Breast epithelium (tissue), 4 donors: ENCODE measurements at places on chromosomes 11 and 22.

GRCh38 chr11:133559382-133559781, 27.1 kb upstream of the OPCML start:
- H3K27me3 ChIP-seq: no peaks in the 10 kb centered on the region
- DNase-seq: no peak
- no peak overlapping the region for H3K4me3 ChIP-seq
- H3K36me3 ChIP-seq: no peaks in the 10 kb centered on the region

- peak overlapping the region; percentile 61 for H3K4me3 ChIP-seq
- H3K27ac ChIP-seq: peak overlapping the region; percentile 52
- no peaks in the 10 kb centered on the region for H3K36me3 ChIP-seq
- peaks cover 12% of the 10 kb centered on the region for H3K27me3 ChIP-seq
- H3K4me1 ChIP-seq: no peaks in the 10 kb centered on the region
Observed at GRCh38 chr11:36376888-36377758, 81.0 kb downstream of the PRR5L start.

DNA sequence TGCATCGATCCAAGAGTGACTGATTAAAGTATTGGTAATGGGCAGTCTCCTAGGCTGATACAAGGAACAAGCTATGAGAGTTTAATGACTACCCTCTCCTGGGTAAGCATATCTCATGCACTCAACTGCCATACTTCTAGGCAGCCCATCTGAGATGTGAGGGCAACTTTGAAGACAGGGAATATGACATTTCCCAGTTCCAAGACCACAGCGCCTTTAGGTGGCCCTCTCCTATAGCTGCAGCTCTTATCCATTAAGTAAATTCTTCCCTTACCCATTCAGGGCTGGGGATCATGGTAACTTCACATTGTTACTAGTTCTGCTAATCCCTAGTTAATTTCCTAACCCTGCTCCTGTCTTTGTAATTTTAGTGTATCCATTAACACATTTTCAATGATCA, 157.3 kb upstream of the CTSC start:
- no peaks in the 10 kb centered on the region for H3K27me3 ChIP-seq
- H3K4me3 ChIP-seq: no peak overlapping the region
- no peaks in the 10 kb centered on the region for H3K36me3 ChIP-seq
- H3K4me1 ChIP-seq: no peaks in the 10 kb centered on the region
- DNase-seq: no peak
- H3K27ac ChIP-seq: no peak overlapping the region

- H3K27me3 ChIP-seq: no peaks in the 10 kb centered on the region
- peaks cover 16% of the 10 kb centered on the region for H3K4me1 ChIP-seq
- no peak overlapping the region for H3K27ac ChIP-seq
- no peak for DNase-seq
- H3K4me3 ChIP-seq: no peak overlapping the region
Observed at GRCh38 chr22:37310075-37310606, 27.8 kb downstream of the CYTH4 start.

DNA sequence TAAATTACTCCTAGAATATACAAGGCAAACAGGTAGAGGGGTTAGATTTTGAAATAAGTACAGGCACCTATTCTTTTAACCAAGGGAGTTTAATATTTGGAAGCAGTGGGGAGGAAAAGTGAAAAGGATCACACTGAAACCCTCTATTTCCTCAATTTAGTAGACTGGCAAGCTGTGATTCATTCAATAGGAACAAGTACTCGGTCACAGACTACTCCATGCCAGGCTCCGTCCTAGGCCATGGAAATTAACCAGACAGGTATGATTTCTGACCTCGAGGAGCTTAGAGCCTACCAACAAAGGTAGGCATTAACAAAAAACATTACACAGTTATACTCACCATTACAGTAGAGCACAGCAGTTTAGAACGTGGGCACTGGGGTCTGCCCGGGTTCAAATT, 40.9 kb downstream of the SIK3 start:
- H3K4me1 ChIP-seq: no peaks in the 10 kb centered on the region
- no peaks in the 10 kb centered on the region for H3K36me3 ChIP-seq
- H3K27me3 ChIP-seq: no peaks in the 10 kb centered on the region
- no peak overlapping the region for H3K4me3 ChIP-seq
- no peak overlapping the region for H3K27ac ChIP-seq
- DNase-seq: no peak

DNA sequence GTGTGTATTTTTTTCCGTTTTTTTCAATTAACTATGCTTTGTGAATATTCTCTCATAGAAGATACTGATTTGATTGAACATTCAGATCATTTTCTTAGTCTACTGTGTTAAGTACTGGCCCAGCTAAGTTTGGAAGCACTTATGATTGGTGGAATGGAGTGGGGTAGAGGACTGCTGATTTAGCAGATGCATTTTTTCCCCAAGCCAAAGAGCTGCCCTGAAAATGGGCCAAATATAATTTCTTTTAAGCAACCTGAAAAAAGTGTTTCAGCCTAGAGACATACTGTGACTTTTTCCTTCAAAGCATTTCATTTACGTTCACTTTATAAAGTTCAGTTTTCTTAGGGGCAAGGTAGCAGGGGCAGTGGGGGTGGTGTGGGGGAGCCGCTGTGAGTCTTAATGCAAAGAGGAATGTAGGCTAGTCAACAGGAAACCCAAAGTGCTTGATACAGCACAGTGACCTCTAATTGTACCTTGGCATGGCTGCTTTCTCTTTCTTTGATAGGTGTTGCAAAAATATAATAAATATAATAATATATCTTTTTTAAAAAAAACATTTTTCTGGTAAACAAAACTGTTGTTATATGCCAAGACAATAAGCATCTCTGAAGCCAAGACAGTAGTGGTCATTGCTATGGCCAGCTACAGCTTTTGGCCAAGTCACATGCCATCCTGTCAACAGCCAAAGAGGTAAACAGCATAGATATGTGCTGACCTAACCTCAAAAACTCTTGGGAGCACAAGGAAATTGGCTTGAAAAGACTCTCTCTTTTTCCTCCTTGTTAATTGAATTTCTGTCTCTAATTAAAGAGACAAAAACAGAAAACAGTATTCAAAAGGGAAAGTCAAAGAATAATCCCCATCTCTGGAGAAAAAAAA, 58.8 kb downstream of the LIF start:
- H3K27ac ChIP-seq: peak overlapping the region; percentile 51
- DNase-seq: no peak
- H3K27me3 ChIP-seq: no peaks in the 10 kb centered on the region
- no peak overlapping the region for H3K4me3 ChIP-seq

DNA sequence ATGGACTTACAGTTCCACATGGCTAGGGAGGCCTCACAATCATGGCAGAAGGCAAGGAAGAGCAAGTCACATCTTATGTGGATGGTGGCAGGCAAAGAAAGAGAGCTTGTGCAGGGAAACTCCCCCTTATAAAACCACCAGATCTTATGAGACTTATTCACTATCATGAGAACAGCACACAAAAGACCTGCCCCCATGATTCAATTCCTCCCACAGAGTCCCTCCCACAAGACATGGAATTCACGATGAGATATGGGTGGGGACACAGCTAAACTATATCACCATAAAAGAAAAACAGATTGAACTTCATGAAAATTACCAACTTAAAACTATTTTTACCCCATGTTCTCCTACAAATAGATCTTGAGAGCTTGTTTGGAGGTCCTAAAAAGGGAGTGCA, 19.6 kb downstream of the ENTHD1 start:
- H3K36me3 ChIP-seq: no peaks in the 10 kb centered on the region
- H3K27ac ChIP-seq: no peak overlapping the region
- no peaks in the 10 kb centered on the region for H3K4me1 ChIP-seq
- H3K4me3 ChIP-seq: no peak overlapping the region
- H3K27me3 ChIP-seq: no peaks in the 10 kb centered on the region

- DNase-seq: no peak
- no peaks in the 10 kb centered on the region for H3K27me3 ChIP-seq
- H3K36me3 ChIP-seq: no peaks in the 10 kb centered on the region
- H3K27ac ChIP-seq: no peak overlapping the region
- H3K4me1 ChIP-seq: no peaks in the 10 kb centered on the region
- H3K4me3 ChIP-seq: no peak overlapping the region
Observed at GRCh38 chr11:121634273-121634672, 181.5 kb upstream of the SORL1-AS1 start.

GRCh38 chr11:11935536-11935935, 72.9 kb downstream of the DKK3 start:
- H3K4me3 ChIP-seq: no peak overlapping the region
- peaks cover 5% of the 10 kb centered on the region for H3K36me3 ChIP-seq
- no peak overlapping the region for H3K27ac ChIP-seq
- H3K27me3 ChIP-seq: no peaks in the 10 kb centered on the region
- no peaks in the 10 kb centered on the region for H3K4me1 ChIP-seq

GRCh38 chr22:27674261-27674923, 127.2 kb downstream of the MN1 start:
- H3K4me3 ChIP-seq: no peak overlapping the region
- H3K36me3 ChIP-seq: no peaks in the 10 kb centered on the region
- no peaks in the 10 kb centered on the region for H3K4me1 ChIP-seq
- H3K27me3 ChIP-seq: no peaks in the 10 kb centered on the region

DNA sequence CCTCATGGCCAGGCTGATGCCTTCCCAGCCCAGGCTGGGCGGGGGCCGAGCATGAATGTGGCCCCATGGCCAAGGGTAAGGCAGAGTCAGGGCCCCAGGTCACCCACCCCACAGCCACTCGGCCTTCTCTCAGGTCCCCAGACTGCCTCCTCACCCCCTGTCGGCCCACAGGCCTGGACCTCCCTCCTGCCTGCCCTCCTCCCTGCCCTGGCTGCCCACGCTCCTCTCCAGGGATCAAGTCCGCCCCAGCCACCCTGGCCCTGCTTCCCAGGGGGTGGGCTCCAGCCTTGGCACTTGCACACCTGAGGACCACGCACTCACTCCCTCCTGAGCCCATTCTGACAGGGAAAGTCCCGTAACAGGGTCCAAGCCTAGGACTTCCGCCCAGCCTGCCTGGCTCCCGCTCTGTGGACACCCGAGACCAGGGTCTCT, 37.8 kb upstream of the TH start:
- H3K4me3 ChIP-seq: no peak overlapping the region
- no peaks in the 10 kb centered on the region for H3K36me3 ChIP-seq

GRCh38 chr11:132072858-132073211, 702.4 kb downstream of the NTM start:
- H3K27me3 ChIP-seq: no peaks in the 10 kb centered on the region
- H3K27ac ChIP-seq: no peak overlapping the region
- H3K4me3 ChIP-seq: no peak overlapping the region
- DNase-seq: no peak

- no peak for DNase-seq
- H3K27me3 ChIP-seq: no peaks in the 10 kb centered on the region
- no peaks in the 10 kb centered on the region for H3K4me1 ChIP-seq
- H3K4me3 ChIP-seq: no peak overlapping the region
- H3K27ac ChIP-seq: no peak overlapping the region
Observed at GRCh38 chr11:11604370-11604990, 17.3 kb downstream of the GALNT18 start.

- H3K27me3 ChIP-seq: no peaks in the 10 kb centered on the region
- no peak for DNase-seq
- no peak overlapping the region for H3K4me3 ChIP-seq
- H3K4me1 ChIP-seq: no peaks in the 10 kb centered on the region
- no peak overlapping the region for H3K27ac ChIP-seq
Observed at GRCh38 chr11:35288309-35288708, 131.0 kb downstream of the SLC1A2 start.

DNA sequence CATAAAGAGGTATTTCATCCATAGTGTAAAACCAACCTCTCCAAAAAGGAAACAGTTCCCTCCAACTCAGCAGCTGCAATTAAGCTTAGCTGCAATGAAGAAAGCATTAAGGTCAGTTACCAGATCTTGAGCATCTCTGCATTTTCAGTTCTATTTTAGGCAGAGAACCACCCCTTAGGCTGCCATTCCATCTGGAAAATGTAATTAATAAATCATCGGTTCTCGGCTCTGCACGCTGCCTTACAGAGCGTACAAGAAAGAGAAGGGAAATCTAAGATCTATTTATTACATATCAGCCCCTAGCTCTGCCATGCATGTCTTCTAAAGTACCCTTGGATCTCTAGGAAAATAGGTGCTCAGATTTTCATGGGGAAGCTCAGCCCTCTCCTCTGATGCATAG, 71.5 kb downstream of the RCN1 start:
- no peaks in the 10 kb centered on the region for H3K36me3 ChIP-seq
- no peak overlapping the region for H3K27ac ChIP-seq
- no peak for DNase-seq
- no peak overlapping the region for H3K4me3 ChIP-seq
- no peaks in the 10 kb centered on the region for H3K4me1 ChIP-seq
- no peaks in the 10 kb centered on the region for H3K27me3 ChIP-seq

- no peaks in the 10 kb centered on the region for H3K4me1 ChIP-seq
- no peaks in the 10 kb centered on the region for H3K36me3 ChIP-seq
- no peak overlapping the region for H3K27ac ChIP-seq
- no peak overlapping the region for H3K4me3 ChIP-seq
Observed at GRCh38 chr11:56533054-56533740, 9.9 kb downstream of the OR5M11 start.

DNA sequence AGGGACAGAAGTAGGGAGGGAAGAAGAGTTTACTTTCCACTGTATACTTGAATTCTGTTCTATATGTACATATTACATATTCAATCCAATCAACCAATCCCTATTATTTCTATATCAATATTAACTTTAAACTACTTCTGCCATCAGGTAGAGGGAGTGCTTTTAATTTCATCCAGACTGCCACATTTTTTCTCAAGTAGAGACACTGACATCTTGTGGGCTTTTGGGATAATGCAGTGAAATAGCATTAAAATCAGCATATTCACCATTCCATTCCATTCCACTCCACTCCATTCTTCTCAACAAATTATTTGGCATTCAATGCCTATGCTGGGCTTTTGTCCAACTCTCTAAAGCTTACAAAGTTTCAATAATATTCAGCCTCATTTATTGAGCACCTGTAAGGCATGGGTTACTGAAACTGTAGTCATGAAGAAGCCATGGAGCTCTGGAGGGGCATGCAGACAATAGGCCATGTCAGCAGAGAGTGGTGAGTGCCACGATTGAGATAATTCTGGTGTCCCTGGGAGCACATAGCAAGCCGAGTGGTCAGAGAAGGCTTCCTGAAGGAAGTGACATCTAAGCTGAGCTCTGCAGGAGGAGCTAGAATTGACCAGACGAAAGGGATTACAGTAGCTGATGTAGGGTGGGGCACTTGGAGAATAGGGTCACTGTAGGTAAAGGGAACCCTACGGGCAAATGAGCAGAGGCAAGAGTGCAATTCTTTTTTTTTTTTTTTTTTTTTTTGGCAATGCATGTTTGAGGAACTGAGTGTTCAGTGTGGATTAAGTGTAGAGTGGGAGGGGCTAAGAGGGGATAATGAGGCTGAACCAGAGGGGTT, 12.8 kb upstream of the CLPB start:
- no peak for DNase-seq
- no peaks in the 10 kb centered on the region for H3K4me1 ChIP-seq
- no peak overlapping the region for H3K4me3 ChIP-seq
- H3K36me3 ChIP-seq: no peaks in the 10 kb centered on the region
- H3K27ac ChIP-seq: no peak overlapping the region

GRCh38 chr11:14555818-14556217, 35.6 kb upstream of the PSMA1 start:
- no peak overlapping the region for H3K27ac ChIP-seq
- no peak overlapping the region for H3K4me3 ChIP-seq
- H3K36me3 ChIP-seq: no peaks in the 10 kb centered on the region
- no peaks in the 10 kb centered on the region for H3K4me1 ChIP-seq
